ENCODE measurements at places on chromosomes 5 and 9.

- no peak for DNase-seq
Measured at GRCh38 chr5:30843541-30843940, 349.9 kb upstream of the CDH6 start.

GRCh38 chr5:107414802-107415201 is 255.9 kb downstream of the EFNA5 start:
- no peak for DNase-seq

GRCh38 chr5:61440086-61440485 is 108.0 kb downstream of the ZSWIM6 start:
- no peak for DNase-seq

DNA sequence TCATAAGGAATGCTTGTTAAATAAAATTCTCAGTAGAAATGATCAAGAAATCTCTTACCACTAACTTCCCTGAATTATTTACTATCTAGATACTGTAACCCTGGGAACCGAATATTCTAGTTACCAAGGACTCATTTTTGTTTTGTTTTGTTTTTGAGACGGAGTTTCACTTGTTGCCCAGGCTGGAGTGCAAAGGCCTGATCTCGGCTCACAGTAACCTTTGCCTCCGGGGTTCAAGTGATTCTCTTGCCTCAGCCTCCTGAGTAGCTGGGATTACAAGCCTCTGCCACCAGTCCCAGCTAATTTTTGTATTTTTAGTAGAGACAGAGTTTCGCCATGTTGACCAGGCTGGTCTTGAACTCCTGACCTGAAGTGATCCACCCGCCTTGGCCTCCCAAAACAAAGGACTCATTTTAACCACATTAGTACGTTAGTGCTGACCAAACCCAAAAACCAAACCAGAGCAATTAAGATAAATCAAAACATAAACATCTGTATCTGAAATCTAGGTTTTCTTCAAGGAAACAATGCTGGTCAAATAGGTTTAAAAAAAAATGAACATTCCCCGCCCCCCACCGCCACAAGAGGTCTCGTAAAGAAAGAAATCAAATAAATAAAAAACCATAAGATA is 3.7 kb downstream of the TXN start:
- DNase-seq: no peak

DNA sequence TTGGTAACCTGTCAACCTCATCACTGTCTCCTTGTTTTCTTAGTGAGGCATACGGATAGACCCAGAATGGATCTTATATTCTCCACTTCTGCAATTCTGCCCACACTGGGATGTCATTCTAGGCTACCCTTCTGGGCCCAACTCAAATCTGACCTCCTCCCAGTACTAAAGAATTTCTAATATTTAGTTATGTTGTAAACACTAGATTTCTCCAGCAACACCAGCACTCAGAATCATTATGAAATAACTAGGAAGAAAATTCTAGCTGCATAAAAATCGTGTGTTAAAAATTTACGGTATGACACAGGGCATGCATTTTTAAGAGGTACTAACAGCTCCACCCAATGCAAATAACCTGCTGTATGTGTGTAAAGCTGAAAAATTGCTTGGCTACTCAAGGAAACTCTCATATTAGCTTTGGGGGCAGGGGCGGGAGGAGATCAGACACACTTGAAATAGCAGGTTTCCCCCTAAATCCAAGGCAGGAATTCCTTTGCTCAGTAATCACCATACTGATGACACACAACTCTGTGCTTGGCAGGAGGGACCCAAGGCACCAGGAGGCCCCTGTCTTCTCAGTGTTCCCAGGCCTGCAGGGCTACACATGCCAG is 27.3 kb downstream of the MACROH2A1 start:
- DNase-seq: no peak

- DNase-seq: no peak
Measured at GRCh38 chr5:54073735-54074134, 236.6 kb downstream of the ARL15 start.

- DNase-seq: no peak
Measured at GRCh38 chr9:35923927-35924763, 14.9 kb downstream of the SPAAR start.

- DNase-seq: no peak
Measured at GRCh38 chr9:105369911-105370310, 77.9 kb upstream of the FSD1L start.

DNA sequence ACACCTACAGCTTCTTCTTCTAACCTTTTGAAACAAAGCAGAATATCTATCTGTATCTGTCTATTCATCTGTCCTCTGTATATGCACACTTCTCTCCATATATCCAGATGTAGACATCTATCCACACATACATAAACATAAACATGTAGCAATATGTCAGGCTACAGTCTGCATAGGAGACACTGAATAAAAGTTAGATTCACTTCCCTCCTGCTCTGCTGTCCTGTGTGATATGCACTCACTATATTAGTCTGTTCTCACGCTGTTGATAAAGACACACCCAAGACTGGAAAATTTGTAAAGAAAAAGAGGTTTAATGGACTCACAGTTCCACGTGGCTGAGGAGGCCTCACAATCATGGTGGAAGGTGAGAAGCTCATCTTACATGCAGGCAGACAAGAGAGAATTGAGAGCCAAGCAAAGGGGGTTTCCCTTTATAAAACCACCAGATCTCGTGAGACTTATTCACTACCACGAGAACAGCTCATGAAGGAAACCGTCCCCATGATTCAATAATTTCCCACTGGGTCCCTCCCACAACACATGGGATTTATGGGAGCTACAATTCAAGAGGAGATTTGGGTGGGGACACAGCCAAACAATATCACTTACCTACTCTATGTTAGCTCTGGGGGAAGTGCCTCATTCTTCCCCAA is 24.1 kb downstream of the RANBP3L start:
- no peak for DNase-seq

DNA sequence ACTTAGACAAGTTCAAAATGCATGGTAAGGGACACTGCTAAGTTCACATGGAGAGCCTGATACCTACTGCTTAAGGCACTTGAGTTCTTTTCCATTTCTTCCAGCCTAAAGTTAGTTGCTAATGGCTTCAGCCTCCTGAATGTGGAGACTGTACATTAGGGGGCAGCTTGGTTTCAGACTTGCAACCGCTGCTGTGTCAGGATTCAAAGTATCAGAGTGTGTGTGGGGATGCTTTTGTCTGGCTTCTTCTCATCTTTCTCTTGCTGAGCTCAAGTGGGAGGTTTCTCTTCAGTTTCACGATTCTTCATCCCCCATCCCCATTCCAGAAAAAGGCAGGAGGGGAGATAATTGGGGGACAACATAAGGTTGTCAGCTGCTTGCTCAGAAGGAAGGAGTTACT is 49.4 kb downstream of the ATP10B start:
- DNase-seq: no peak

GRCh38 chr5:140996060-140996459 is 29.8 kb downstream of the PCDHAC2 start:
- DNase-seq: no peak

GRCh38 chr5:134638760-134639201 is 6.2 kb upstream of the SAR1B start:
- no peak for DNase-seq

DNA sequence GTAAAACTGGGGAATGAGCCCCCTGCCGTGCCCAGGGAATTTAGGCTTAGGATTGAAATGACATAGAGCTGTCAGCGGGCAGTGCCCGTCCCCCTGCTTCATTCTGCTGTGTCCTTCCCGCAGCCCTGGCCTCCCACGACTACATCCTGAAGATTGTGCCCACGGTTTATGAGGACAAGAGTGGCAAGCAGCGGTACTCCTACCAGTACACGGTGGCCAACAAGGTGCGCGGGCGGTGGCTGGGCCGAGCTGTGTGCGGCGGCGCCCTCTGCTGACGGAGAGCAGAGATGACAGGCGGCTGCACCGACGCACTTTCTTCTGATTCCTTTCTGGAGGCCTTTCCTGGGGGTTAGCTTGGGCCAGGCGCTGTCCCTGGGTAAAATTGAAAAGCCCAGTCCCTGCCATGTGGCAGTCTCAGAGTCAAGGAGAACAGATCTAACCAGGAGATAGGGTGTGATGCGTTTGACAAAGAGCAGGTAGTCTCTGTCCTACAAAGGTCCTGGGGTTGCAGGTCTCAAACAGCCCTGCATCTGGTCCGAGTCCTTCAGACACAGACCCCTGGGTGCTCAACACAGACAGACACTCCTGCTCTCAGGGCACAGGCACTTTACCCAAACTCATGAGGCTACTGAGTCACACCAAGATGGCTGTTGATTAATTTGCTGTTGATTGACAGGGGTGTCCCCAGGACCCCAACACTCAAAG is 26.8 kb upstream of the RPL26L1 start:
- peak; percentile 73 for DNase-seq

DNA sequence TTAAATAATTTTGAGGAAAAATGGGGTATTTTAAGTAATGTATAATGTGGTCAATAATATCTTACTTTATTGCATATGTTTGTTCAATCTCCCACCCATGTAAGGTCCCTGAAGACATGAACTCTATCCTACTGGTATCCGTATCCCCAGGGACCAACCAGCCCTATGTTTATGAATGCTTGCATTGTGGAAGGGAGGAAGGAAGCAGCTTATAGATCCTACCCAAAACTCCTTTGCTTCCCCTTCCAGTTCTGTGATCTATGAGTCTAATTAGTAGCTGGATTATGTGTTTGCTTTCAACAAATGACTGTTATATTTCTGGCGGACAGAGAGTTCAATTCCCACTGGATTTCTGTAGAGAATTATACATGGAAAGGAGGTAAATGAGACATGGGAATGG is 45.6 kb downstream of the CNTRL start:
- no peak for DNase-seq

- no peak for DNase-seq
Measured at GRCh38 chr5:112668016-112668415, 69.7 kb upstream of the APC start.

GRCh38 chr9:36991516-36992134 is 42.4 kb downstream of the PAX5 start:
- no peak for DNase-seq

DNA sequence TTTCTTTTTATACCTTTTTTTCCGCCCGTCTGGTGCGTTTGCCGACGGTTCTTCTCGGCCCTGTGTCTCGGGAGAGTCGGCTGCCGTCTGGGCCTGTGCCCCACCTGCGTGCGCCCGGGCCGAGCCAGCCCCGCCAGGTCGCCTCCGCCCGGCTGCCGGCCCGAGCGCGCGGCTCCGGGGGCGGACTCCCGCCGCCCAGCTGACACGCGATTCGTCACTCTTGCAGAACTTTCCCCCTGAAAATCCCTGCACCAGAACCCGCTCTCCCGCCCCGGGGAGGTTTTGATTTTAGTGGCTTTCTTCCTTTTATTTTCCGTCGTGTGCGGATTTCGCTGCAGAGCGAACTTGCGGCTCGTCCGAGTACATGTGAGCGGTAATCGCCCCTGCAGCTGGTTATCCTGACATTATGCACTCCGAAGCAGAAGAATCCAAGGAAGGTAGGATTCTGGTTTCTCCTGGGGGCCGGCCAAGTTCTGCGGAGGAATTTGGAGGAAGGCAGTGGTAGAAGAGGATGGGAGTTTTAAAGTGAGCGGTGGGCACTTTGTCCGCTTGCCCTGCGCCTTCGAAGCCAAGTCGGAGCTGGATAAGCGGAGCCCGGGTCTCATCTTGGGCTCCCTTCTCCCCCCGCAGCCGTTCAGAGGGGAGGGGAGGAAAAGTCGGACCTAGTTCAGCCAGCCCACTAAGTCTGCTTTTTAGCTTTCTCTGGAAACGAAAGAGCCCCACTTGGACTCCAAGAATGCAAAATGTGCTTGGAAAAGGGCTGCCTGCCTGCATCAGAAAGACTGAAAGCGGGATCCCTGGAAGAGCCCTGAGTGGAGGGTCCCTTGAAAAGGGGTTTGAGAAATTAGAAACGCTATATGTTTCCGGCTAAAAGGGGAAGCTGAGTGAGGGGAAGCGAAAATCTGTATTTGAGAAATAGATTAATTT is at the start of gene TNFAIP8:
TSS of gene TNFAIP8 (plus strand) at position 335 of the 927 bp plus-strand sequence. CDS start at position 407, 72 bp downstream.
- no peak for DNase-seq

- no peak for DNase-seq
Measured at GRCh38 chr5:16418471-16418922, 47.1 kb downstream of the ZNF622 start.

DNA sequence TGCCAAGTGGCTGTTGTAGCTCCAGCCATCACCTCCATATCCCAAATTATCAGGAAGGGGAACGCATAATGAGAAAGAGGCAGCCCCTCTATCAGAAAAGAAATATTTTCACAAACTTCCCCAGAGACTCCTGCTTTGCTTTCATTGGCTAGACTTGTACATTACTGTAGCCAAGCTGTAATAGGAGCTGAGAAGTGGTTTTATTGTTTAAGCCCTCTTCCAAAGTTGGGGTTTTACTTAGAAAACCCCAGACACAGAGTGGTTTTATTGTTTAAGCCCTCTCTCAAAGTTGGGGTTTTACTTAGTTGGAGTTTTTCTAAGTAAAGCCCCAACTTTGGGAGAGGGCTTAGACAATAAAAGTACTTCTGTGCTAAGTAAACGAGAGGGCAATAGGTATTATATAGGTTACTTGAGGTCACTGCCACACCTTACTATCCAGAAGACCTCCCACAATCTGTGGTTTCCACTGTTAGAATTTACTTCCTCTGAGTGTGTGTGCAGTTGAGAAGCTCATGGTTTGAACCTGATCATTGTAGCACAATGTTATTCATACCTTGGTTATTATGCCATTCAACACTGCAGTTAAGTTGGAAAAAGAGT is 215.7 kb upstream of the OTULINL start:
- no peak for DNase-seq

DNA sequence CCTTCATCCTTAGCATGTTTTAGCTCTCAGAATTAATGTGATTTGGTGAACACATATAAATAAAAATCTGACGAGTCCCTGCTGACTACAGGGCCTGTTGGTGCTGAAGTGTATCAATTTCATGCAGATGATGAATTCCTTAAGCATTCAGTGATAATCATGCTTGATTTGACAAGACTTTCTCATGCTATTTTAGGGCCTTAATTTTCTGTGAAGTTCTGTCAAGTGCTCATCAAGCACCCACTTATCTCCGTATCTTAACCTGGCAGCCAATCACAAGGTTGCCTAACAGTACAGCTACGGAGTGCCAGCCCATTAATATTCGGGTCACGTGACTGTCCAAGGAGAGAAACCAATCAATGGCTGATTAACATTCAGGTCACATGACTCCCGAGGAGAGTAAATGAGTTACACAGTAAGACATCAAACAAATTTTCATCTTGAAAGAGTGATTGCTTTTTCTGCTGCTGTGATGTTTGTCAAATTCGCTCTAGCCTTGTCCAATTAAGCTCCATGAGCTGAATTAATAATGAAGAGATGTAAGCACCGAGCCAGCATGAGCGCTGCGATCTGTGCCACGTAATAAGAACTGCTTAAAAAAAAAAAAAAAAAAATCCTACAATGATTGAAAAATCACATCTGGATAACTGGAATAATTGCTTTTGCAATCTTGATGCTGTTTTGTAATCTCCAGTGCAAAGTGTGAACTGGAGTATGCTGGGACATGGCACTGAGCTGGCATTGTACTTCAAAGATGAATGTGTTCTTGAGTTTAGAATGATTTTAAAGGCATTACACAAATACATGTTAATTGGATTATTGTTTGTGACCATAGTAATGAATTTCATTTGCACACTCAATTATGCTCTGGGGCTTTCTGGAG is 104.3 kb upstream of the SPATA31D4 start:
- no peak for DNase-seq

- DNase-seq: no peak
Measured at GRCh38 chr9:16333691-16334090, 536.8 kb downstream of the BNC2 start.
